T-helper 2 cell (primary cell): ENCODE measurements at places on chromosomes 4 and X.

GRCh38 chr4:114694770-114695169, 96.2 kb downstream of the UGT8 start:
- DNase-seq = no peak

DNA sequence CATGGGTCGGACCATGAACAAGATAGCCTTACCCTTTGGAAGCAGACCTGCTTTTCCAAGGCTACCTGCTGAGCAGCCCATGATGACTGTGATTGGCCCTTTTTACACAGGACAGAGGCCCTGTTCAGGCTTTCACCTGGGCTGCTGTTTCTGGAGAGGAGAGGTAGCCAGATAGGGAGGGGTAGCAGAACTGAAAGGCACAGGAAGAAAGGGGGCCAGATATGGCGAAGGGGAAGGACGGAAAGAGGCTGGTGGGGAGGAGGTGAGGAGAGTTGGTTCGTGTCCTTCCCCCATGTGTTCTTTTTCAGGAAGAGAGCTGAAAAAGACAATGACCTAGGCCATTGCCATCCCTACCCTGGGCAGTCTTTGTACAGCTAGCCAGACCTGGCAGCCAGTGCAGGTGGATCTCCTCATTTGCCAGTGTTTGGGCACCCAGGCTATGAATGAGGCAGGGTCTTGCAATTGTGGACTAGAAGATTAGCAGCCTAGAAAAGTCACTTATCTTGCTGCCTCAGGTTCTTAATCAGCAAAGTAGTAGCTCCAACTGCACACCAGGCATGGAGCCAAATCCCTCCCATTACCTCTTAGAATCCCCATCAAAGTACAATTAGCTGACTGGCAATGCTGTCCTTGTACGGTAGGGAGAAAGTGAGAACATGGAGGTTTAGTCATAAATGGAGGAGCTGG, 139.6 kb downstream of the AMMECR1 start:
- no peak for DNase-seq

GRCh38 chr4:86026720-86027119, 333.1 kb downstream of the MAPK10 start:
- no peak for DNase-seq

- DNase-seq = no peak
These were observed 5.8 kb downstream of the FAM114A1 start for GRCh38 chr4:38873290-38873944.

DNA sequence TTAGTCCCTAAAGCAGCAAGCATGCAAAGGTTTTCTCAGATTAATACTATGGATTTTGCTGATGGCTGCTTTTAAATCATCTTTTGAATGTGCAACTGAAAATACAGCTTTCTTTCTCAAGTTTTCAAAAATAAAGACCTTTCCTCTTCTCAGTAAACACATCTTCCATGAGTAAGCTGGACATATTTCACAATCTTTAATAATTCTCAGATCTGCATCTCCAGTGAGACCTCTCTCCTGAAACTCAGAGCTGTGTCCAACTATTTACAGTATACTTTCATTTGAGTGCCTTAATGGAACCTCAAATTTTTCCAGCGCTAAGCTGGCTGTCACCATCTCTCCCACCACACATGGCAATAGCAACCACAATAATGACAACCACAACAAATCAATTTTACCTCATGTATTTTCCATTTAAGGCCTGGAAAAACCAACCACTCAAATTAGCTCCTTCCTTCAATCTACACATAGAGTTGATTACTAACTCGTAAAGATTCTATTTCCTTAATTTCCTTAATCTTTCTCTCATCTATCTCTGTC, 192.4 kb upstream of the RPL34 start:
- DNase-seq = no peak

DNA sequence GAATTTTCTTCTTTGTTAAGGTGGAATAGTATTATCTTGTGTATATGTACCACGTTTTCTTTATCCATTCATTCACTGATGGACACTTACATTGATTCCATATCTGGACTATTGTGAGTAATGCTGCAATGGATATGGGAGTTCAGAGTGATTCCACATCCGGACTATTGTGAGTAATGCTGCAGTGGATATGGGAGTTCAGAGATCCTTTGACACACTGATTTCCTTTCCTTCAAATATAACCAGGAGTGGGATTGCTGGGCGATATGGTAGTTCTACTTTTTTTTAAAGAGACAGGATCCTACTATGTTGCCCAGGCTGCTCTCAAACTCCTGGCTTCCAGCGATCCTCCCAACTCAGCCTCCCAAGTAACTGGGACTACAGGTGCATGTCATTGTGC, 12.1 kb downstream of the TMEM156 start:
- no peak for DNase-seq
